NCI-H524 treated with DMSO at 0.1 percent for 48 hours (cell line): ENCODE measurements at places on chromosomes 4 and X.

DNA sequence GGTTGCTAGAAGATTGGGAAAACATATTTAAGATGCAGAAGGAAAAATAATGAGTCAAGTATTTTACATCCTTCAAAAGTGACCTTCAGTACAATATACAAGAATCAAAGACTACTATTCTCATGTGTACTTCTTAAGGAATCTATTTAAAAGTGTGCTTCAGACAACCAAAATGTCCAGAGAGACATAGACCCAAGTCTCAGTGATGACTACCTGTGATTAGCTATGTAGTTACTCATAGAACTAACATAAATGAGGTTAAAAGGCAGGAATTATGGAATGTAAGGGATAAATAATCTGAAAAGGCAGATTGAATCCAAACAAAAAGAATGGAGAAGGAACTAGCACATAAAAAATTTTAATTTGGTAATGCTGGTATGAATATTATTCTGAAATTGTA lies 634.7 kb upstream of the FAM241A start:
- no peak for DNase-seq

- DNase-seq = no peak
These were observed 219.6 kb downstream of the PTTG2 start for GRCh38 chr4:38179690-38180377.

DNA sequence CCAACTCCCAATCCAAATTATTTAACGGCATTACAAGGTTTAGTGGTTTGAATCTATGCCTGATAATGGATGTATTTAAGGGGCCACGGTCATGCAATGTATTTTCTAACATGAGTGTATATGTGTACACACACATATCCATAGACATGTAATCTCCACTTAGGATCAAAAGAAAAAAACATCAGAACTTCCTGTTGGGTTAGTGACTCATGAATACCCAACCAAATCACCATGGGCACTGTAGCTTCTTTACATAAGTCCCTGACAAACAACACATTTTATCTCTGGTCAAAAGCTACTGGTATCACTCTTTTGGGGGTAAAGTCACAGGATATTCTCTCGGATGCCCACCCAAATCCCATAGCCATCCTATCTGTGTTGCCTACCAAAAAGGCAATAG lies 36.5 kb upstream of the TFDP3 start:
- no peak for DNase-seq

- DNase-seq = no peak
These were observed 28.8 kb upstream of the FGF13 start for GRCh38 chrX:138740341-138740740.

DNA sequence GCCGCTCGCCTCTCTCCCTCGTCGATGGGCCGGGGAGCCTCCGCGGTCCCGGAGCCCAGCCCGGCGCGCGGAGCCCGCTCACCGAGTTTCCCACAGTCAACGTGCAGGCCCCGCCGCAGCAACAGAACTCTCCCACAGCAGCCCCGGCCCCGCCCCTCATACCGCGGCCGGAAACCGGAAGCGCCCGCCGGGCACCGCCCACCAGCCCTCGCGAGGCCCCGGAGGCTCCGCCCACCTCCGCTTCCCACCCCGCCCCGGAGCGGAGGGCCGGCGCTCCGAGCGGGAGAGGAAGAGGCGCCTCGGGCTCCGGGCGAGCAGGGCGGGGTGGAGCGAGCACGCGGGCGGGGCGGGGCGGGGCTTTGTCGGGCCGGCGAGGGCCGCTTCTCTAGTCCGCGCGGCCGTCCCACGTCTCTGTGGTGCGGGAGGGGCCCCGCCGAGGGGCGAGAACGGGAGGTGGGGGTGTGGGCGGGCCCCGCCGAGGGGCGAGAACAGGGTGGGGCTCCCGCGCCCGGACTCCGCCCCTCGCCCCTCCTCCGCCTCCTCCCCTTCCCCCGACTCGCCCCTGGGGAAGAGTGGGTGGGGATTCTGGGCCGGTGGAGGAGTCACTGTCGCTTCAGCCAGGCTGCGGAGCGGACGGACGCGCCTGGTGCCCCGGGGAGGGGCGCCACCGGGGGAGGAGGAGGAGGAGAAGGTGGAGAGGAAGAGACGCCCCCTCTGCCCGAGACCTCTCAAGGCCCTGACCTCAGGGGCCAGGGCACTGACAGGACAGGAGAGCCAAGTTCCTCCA lies at the start of the genes ABCD1 and BCAP31:
Gene ABCD1 (plus strand): TSS at position 605 of the 787 bp plus-strand sequence. CDS start 411 bp downstream, outside the sequence.
Gene BCAP31 (minus strand): TSS at position 136 of the 787 bp plus-strand sequence. CDS start 1,143 bp downstream, outside the sequence.
- DNase-seq = peak; percentile 10

DNA sequence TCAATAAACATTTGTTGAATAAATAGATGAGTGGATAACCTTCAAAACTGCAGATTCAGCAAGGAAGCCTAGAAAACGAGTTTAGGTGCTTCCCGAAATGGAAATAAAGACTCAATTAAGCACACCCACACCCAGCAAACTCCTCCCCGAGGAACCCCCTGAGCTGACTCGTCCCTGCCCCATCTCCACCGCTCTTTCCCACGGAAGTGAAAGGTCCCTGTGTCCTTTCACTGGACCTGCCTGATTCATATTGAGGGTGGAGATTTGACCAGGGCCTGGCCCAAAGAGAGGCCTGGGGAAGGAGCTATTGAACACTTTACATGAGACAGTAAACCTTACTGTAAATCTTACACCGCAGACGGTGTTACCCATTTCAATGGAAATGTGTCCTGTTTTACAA lies 129.1 kb downstream of the CPZ start:
- no peak for DNase-seq

DNA sequence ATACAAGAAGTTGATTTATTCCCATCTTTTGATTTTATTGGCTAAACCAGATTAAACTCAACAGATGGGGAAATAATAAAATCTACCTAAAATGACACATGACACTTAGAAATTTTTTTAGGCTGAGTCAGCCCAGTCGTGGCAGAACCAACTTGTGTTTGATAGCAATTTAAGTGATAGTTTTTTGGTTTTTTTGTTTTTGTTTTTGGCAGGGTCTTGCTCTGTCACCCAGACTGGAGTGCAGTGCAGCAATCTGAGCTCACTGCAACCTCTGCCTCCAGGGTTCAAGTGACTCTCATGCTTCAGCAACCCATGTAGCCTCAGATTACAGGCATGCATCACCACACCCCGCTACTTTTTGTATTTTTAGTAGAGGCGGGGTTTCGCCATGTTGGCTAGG lies 370.3 kb upstream of the NOCT start:
- DNase-seq = no peak

DNA sequence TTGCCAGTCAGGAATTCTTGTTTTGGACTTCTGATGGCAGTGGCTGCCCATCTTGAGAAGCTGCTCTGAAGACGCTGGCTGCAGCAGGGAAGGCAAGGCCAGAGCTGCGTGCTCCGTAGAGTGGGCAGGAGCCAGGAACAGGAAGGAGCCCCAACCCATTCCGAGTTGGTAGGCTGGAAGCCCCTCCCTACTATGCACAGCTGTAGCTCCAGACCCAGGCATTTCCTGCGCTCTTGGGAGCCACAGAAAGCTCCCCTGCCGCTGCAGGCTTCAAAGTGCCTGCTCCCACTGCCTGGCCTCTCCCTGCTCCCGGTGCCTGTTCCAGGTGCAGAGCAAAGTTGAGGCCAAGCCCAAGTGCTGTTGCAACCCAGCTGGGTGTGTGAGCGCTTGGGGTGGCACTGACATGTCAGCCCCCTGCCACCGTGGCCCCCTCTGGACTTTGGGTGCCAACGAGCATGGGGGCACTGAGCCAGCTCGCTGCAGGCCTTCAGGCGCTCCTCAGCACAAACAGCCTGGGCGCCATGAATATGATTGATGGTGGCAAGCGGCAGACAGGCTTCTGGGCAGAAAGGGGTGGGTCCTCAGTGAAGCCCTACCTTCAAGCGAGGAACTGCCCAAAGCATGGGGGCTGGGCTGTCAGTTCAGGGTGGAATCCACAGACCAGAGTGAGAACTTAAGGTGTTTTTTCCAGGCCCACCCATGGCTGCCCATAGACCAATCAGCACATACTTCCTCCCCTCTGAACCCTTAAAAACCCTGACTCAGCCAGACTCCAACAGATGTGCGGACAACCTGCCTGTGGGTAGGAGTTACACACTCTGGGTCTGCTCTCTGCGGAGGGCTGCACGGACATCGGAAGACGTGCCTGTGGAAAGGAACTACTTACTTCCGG lies 677.2 kb upstream of the INTU start:
- DNase-seq = no peak

DNA sequence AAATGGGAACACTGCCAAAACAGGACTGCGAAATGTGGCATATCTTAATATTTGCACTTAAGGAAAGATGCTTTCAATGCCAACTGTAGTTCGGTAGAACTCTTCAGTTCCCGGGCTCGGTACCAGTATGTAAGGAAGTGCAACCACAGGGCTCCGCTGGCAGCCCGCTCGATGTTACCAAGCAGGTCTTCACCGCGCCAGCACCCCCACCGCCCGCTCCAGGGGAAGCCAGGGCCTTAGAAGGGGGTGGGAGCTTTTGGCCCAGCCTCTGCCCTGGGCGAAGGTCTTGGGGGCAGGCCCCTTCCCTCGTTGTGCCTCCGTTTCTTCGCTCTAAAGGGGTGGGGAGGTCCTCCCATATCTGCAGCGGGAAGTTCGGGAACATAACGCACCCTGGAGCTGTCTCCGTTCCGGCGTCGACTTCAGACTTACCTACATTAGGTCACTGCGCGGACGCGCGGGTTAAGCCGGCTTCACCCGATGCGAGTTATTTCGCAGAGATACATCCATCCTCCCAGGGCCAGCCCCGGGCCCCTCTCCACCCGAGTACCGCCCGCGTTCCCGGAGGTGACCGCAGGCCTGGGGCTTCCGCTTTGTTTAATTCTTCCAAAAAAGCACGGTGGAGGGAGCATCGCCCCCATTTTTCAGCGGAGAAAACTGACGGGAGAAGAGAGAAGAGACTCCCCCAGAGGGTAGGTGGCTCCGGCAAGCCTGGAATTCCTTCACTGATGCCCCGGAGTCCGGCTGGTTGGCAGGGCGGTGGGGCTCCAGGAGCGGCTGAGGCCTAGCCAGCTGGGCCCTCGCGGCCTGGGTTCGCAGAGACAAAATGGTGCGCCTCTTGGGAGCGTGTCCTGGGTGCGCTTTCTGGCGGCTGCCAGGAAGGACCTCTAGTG lies 1.0 kb upstream of the HMX1 start:
- DNase-seq = no peak

DNA sequence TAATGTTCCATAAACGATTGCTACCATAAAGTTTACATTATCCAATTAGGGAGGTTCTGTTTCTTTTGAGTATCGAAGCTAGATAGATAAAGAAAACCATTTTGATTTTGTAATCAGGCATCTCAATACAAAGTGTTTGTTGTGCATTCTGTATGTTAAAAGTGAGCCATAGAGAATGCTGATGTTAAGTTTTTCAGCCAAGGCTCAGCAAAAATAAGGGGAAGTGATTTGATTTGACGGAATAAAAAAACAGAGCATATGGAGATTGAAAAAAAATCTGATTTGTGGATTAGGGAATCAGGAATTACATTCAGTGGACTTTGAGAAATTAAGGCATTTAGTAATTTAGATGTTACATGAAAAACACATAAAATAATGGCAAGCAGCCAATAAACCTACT lies 314.8 kb downstream of the PPP3CA start:
- no peak for DNase-seq

GRCh38 chr4:79281566-79282359 lies 44.1 kb downstream of the NAA11 start:
- no peak for DNase-seq

DNA sequence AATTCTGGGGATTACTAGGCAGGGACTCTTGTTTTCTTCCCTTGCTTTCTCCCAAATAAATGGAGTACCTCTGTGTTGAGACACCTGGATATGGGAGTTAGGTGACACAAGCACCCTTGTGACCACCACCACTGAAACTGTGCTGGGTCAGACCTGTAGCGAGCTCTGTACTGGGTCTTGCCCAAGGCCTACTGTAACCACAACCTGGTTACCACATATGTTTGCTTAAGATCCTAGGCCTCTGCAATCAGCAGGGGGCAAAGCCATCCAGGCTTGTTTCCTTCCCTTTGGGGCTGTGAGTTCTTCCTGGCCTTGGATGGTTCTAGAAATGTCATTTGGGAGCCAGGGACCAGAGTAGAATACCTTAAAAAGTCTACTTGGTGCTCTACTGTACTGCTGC lies 49.4 kb downstream of the LPAR4 start:
- no peak for DNase-seq

DNA sequence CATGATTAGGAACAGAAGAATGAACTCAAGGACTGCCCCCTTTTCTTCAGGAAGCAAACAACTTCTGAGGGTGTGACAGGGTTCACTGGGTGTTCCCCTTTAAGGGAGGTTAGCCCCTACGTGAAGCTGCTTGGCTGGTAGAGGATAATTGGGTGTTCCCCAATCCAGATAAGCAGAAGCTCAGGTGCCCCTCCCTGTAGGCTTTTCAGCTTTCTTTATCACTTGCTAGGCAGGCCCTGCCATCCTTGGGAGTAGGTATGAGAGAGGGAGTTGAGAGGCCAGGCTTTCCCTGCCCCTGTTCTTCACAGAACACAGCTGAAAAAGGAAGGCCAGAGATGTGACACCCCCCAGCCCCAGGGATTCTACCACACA lies 44.2 kb downstream of the RTL9 start:
- DNase-seq = no peak
